ENCODE measurements at places on chromosomes 3 and 15.

- DNase-seq, result no peak
These were observed 161.9 kb downstream of the FNDC3B start for GRCh38 chr3:172201136-172201869.

- DNase-seq, result no peak
These were observed 11.9 kb upstream of the PRKCD start for GRCh38 chr3:53149006-53149690.

GRCh38 chr15:72197460-72198355 lies at the start of gene GRAMD2A:
Gene GRAMD2A, minus strand, starts transcription at chr15:72197787.
- DNase-seq, result no peak

GRCh38 chr15:40028853-40029252 lies 10.1 kb downstream of the SRP14 start:
- DNase-seq, result no peak

DNA sequence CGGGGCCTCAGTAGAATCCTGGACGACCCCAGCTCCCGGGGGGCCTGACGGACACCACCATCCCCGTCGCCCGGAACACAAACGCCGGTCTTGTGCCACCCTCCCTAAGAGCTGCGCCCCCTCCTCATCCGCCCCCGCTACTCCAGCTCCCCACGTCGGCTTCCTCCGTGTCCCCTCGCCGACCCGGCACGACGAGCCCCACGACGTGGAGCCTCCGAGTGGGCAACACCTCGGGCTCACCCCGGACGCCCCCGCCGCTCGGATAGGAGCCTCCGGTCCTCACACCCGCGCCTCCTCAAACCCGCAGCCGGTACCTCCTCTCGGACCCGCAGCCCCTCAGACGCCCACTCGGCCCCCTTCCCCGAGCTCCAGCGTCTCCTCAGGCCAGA lies 525 bp downstream of the NPTN start:
- no peak for DNase-seq

GRCh38 chr3:151011427-151011826 lies 38.9 kb upstream of the CLRN1 start:
- DNase-seq, result no peak

DNA sequence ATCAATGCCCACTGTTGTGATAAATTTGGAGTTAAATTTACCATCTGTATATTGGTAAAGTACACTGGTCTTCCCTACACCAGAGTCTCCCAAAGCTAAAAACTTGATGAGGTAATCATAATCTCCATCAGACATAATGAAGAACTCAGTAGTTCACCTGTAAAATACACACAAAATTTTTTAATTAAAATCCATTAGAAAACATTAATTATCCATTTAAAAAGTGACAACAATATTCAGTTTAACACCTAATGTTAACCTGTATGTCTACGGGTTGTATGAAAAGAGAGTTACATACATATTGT lies 38.0 kb upstream of the RSL24D1 start:
- no peak for DNase-seq

- DNase-seq, result no peak
These were observed 230.4 kb downstream of the SNRPN start for GRCh38 chr15:25185156-25185710.

DNA sequence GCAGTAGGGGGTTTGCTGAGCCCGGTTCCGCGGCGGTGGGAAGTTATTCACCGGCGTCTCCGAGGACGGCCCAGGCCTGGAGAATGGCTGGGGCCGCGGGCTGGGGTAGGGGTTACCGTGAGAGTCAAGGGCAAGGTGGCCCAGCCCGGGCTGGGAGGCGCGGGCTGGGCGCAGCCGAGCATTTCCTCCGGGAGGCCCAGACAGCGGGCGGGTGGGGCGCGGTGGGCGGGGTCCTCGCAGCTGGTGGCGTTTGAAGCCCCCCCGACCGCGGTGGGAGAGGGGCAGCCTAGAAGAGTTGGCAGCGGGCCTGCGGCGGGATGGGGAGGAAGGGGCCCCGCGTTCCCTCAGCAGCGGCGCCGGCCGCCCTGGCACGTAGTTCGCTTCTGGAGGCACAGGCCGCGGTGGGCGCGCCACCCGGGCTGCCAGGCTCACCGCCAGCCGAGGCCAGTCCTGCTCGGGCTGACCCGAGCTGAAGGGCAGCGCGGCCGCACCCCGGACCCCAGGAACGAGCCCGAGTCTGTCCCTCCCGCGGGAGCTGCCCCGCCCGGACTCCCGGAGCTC lies 960 bp upstream of the KLF13 start:
- no peak for DNase-seq

DNA sequence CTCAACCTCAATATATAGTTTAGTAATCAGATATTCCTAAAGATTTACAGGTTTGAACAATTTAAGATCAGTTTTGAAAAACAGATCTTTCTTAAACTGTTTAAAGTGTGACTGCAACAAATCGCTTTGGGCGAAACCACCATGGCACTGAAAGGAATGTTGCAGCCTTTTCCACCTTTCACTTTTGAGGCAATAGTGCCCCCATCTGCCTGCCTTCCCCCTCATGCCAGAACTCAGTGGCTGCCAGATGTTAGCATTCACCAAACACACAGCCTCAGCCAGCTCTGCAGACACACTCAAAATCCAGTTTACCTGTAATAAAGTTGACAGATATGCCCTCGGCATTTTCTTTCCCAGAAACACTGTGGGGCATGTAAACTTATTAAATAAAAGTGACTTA lies 3.3 kb downstream of the LYSMD4 start:
- DNase-seq, result no peak

DNA sequence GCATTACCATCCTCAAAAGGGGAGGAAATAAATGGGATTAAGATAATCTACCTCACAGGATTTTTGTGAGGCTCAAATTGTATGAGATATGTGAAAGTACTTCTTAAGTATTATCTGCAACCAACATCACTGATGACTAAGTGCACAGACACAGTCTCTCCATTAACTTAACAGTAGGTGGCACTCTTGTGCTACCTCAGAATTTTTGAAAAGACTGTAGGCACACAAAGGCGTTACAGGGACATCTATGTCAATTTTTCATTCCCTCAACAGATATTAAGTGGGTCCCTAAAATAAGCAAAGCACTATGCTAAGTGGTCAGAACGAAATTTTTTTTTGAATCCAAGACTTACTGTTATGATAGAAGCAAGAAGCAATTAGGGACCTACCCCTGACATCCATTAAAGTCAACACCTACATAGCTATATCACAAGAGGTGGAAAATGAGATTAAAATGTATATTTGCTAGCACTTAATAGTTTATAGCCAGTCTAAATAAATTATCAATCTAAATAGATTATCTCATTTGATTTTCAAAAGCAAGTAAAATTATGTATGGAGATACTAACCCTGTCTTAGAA lies 52.9 kb downstream of the RYK start:
- peak; percentile 62 for DNase-seq

GRCh38 chr3:78951342-78951945 lies 816.4 kb downstream of the ROBO1 start:
- no peak for DNase-seq

DNA sequence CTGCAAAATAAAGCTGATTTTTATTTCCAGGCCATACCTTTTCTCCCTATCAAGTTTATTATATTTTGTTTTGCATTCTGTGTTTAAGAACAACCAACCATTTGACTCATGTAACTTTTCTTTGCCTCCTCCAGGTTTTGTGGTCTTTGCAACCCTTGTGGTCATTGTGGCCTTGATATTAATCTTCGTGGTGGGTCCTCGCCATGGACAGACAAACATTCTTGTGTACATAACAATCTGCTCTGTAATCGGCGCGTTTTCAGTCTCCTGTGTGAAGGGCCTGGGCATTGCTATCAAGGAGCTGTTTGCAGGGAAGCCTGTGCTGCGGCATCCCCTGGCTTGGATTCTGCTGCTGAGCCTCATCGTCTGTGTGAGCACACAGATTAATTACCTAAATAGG lies 27.6 kb downstream of the NIPA2 start:
- DNase-seq, result no peak

- DNase-seq, result no peak
These were observed 16.9 kb upstream of the P2RY1 start for GRCh38 chr3:152818027-152818426.

GRCh38 chr15:63986751-63987341 lies 59.4 kb downstream of the DAPK2 start:
- no peak for DNase-seq

- no peak for DNase-seq
These were observed 259.6 kb upstream of the DPPA4 start for GRCh38 chr3:109596991-109597390.

- no peak for DNase-seq
These were observed 72.1 kb downstream of the GJD2 start for GRCh38 chr15:34682674-34683073.

DNA sequence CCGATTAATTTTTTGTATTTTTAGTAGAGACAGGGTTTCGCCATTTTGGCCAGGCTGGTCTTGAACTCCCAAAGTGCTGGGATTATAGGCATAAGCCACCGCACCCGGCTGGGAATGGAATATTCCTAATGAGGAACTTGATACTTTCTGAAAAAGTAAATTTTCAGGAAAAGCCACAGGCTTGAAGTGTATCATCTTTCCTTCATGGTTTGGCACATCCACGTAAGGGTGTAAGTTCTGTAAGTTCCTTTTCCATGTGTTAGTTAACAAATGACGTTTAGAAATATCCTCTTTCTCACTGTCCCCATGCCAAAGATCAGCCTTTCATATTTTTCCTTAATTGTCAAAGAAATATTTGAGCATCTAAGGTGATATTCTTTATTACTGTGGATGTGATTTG lies 24.9 kb downstream of the TMEM45A start:
- no peak for DNase-seq

- DNase-seq, result no peak
These were observed 35.7 kb downstream of the ADAMTS17 start for GRCh38 chr15:100306098-100306497.

GRCh38 chr15:35728219-35728940 lies 182.4 kb upstream of the DPH6 start:
- DNase-seq, result no peak

GRCh38 chr3:42946050-42946449 lies 33.1 kb upstream of the GASK1A start:
- DNase-seq, result no peak

- no peak for DNase-seq
These were observed 5.2 kb downstream of the HRH1 start for GRCh38 chr3:11159421-11159904.

DNA sequence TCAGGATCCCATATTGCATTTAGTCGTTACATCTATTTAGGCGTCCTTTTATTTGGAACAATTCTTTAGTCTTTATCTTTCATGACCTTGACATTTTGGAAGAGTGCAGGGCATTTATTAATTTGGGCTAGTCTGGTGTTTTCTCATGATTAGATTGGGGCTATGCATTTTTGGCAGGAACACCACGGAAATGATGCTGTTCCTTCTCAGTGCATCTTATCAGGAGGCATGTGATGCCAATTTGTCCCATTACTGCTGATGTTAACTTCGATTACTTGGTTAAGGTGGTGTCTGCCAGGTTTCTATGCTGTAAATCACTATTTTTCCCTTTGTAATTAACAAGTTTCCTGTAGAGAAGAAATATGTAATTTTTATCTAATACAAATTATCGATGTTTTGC lies 18.1 kb upstream of the VWA5B2 start:
- DNase-seq, result no peak

- peak; percentile 9 for DNase-seq
These were observed 301.0 kb upstream of the UMPS start for GRCh38 chr3:124429129-124429815.

DNA sequence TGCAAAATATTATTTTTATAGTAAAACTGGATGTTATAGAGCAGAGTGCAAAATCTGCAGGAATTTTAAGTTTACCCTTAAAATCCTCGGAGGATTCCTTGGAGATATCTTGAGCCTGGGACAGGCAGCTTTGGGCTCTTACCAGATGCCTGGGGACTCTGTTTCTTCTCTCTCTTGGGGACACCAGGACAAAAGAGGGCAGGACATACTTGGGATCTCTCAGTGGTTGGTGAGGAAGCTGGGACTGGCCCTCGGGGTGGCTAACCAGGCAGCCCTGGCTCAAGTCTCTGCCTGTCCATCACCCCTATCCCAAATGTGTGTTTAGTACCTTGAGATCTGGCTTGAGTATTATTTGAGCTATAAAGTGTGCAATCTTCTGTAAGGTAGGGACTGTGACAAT lies 38.6 kb downstream of the TKT start:
- DNase-seq, result no peak

- DNase-seq, result no peak
These were observed 753 bp downstream of the EPHB1 start for GRCh38 chr3:134795746-134796280.

- no peak for DNase-seq
These were observed 92.3 kb downstream of the FOXP1 start for GRCh38 chr3:71491154-71491752.

- peak; percentile 27 for DNase-seq
These were observed 2.4 kb downstream of the SLC6A6 start for GRCh38 chr3:14404631-14405359.

GRCh38 chr3:153232851-153233271 lies 70.8 kb downstream of the RAP2B start:
- no peak for DNase-seq

- no peak for DNase-seq
These were observed 9.1 kb upstream of the TIPARP start for GRCh38 chr3:156665291-156665690.

- DNase-seq, result no peak
These were observed 111.4 kb upstream of the TOPAZ1 start for GRCh38 chr3:44130249-44130648.

- DNase-seq, result no peak
These were observed 32.4 kb downstream of the DZIP1L start for GRCh38 chr3:138082992-138083386.

DNA sequence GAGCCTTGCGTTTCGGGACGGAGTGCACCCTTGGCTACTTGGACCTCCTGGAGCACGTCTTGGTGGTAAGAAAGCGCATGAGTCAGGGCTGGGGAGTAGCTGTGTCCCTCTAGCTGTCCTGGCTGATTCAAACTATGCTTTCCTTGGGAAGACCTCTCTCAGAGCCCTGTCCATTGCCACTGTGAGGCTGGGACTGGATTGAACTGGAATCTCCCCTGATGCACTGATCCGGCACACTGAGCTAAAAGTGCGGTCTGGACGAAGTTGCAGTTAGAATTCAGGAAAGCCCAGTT lies 232.6 kb upstream of the TPM1 start:
- no peak for DNase-seq

- peak; percentile 21 for DNase-seq
These were observed 557 bp downstream of the TFG start for GRCh38 chr3:100709842-100710260.

DNA sequence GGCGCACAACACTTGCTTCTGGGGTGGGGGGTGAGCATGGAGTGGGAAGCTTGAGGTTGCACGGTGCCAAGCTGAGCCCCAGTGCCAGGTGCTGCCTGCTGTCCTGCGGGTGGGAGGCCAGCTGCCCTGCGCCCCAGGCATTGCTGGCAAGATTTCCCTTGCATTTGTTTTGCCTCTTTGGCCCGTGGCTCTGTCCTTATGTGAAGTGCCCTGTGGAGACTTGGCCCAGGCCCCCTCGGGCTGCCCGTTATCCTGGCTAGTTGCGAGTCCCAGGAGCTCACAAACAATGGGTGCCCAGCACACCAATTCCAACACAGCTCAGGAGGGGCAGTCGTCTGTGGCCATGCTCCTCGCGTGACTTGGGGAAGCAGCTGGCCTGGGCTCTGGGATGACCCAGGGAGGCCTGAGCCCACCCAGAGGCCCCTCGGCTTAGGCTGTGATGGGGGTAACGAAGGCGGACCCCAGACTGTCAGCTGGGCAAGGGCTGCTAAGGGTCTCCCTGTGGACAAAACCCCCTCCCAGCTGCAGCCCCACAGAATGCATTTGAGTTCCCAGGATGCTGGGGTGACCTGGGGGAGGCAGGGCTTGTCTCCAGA lies 5.9 kb downstream of the C3orf22 start:
- DNase-seq, result no peak

GRCh38 chr15:74421302-74422245 lies 12.2 kb downstream of the SEMA7A start:
- DNase-seq, result no peak
